NCI-H510A treated with DMSO at 0.1 percent for 48 hours (cell line): ENCODE measurements at places on chromosomes 7 and 10.

DNA sequence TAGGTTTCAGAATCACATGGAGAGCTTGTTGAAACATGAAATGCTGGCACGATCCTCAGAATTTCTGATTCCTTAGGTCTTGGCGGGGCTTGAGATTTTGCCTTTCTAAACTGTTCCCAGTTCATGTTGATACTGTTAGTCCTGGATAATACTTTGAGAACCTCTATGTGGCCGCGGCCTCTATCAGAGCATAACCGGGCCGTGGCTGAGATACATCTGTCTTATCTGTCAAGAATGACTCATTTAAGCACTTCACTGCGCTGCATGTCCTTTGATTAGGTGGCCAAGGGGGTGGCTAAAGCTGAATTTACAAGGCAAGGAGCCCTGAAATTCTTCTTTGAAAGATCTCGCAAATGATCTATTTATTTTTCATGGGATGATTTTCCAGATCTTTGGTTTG, 66.9 kb downstream of the GALNT17 start:
- no peak for DNase-seq

DNA sequence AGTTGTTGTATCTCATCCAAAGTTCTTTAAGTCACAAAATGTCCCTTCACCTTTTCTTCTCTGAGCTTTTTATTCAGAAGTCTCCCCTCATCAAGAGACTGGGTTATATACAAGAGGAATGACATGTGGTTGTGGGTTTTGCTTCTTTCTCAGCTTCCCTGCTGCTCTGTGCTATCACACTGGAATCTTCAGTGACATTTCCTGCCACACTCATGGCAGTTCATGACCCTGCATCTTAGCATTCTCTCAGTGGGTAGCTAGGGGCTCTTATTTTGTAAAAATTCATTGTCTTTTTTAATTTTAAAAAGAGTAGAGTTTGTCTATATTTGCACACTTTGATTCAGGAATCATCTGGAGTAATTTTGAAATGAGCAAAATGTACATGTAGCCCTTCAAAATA, 236.9 kb upstream of the TMEM229A start:
- DNase-seq = no peak

DNA sequence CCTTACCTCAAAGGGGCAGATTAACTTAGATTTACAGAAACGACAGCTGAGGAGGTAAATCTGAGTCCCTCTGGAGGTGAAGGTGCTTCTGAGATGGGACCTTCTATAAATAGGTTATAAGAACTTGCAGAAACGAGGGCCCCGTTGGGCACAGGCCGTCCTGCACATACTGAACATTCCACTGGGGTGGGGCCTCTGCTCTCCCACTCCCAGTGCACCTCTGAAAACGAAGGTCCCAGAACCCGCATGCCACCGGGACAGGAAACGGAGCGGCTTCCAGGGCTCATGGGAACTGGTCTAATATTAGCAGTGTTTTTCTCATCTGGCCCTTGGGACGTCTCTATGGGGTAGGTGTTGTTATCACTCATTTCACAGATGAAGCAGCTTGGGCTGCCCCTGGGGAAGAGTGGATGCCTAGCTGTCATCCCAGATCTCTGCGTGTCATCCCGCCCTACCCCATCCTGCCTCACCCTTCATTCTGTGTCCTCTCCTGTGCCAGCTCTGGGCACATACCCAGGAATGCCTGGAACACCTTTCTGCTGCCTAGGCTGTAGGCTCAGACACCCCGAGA, 19.6 kb downstream of the C10orf62 start:
- no peak for DNase-seq

- no peak for DNase-seq
These were observed 715.7 kb upstream of the SORCS1 start for GRCh38 chr10:107880185-107880584.

- DNase-seq = no peak
These were observed 23.3 kb upstream of the RHOBTB1 start for GRCh38 chr10:60967260-60967659.

DNA sequence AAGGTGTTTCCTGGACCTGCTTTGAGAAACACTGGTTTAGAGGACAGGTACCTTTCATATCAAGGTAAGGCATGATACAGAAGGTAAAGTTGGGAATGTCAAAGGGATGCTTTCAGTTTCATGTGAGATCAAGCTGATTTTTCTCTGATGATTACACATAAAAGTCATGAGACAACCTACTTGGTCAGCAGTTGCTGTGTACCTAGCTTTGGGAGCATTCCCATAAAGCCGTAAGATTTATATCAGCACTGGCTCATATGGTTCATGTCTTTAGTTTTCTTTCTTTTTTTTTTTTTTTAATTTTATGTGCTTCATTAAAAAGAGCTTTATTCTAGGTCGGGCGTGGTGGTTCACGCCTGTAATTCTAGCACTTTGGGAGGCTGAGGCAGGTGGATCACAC, 265.3 kb upstream of the LRGUK start:
- DNase-seq = no peak

DNA sequence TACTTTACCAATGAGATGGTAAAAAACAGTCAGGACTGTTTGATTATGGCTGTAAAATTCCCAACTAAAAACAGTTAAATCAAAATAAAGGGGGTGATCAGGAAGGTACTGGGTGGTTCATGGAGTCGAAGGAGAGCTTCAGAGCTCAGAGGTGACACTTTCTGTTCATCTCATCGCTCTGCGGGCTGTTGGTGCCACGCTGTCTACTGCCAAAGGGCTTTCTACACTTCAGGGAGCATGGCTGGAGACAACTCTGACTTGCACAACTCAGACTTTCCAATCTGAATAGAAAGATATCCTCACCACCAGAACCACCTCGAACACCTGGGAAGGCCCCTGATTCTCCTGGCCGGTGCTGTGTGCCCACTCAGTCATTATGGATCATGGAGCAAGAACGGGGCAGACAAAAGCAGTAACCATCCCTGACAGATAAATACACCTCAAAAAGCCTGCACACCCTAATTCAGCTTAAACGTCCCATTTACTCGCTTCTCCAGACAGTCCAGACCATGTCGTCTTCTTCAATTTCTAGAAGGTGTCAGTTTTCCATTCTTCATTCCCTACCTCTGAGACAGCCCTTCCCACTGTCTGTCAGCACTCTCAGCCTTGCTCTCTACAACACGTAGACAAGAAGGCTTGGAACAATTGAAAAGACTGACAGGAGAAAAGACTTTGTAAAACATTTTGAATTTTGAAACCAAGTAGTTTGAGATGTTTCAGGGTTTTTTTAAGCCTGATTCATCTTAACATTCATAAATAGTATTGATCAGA, 348.7 kb upstream of the NFE2L3 start:
- no peak for DNase-seq

GRCh38 chr10:75165684-75166622, 44.6 kb upstream of the VDAC2 start:
- DNase-seq = no peak

- DNase-seq = no peak
These were observed 497.5 kb downstream of the PHTF2 start for GRCh38 chr7:78296046-78296597.

DNA sequence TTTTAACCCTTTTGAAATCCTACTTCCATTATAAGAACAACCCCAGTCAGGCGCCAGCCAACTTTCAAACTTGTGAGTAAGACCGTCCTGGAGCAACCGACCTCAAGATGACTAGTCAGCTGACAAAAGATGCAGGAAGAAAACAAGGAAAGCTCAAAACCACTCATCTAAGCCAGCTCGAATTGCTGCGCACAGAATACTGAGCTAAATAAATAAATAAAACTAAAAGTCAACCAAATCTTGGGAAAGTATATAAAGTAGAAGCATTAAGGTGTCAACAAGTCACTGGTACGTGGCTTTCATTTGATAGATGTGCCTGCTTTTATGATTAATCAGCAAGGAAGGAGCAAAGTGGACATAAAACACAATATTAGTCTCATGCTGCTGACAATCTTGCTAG, 1269.8 kb downstream of the XPNPEP1 start:
- DNase-seq = no peak

DNA sequence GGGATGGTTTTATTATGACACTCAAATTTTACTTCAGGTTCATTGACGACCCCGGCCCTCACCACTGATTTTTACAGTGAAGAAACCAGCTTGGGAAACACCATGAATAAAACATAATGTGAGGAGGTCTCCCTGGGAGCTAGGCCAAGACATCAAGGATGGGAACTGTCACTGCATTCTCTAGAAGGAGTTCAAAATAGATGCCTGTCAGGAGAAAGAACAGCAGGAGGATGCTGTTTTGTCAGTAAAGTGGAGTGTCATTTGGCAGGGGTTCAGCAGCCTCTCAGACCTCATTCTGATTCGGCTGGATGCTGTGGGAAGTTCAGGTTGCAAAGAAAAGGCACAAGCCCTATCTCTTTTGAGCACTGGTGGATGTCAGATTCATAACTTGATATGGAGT, 360.3 kb upstream of the C7orf33 start:
- DNase-seq = no peak

GRCh38 chr7:17781491-17782215, 158.6 kb downstream of the SNX13 start:
- DNase-seq = no peak

DNA sequence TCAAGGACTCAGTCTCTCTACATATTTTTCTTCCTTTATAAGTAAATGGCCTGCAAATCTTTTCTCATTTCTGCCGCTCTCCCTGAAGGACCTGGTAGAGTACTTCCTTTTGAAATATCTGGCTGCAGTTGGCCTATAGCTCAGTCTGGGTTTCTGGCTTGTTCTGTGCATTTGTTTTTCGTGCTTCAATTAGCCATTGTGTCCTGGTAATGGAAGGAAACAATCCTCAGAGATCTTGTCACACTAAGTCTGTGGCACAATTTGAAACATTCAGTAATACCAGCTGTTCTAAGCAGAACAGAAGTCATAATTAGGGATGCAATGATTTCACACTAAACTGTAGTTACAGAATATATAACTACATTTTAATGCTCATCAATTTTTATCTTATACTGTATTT, 545.0 kb downstream of the NRG3 start:
- no peak for DNase-seq

GRCh38 chr7:135792363-135792668, 43.7 kb upstream of the FAM180A start:
- DNase-seq = no peak

DNA sequence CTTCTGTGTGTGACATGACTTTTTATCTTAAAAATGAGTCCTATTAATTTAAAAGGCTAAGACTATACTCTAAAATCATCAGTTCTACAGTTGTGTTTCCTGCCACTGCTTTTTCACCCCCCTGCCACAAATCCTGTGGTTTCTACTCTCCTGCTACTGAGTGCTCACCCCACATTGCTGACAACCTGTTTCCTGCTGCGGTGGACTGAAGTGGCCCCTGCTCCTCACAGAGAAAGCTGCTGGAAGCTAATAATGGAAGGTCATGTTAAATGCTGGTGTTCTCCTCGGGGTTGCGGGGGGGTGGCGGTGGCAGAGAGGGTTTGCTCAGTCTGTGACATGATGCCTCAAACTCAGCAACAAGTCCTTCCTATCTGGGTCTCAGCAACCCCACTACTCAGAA, 113.2 kb upstream of the INHBA start:
- no peak for DNase-seq

GRCh38 chr7:103857435-103857834, 132.0 kb downstream of the RELN start:
- DNase-seq = peak; percentile 87

DNA sequence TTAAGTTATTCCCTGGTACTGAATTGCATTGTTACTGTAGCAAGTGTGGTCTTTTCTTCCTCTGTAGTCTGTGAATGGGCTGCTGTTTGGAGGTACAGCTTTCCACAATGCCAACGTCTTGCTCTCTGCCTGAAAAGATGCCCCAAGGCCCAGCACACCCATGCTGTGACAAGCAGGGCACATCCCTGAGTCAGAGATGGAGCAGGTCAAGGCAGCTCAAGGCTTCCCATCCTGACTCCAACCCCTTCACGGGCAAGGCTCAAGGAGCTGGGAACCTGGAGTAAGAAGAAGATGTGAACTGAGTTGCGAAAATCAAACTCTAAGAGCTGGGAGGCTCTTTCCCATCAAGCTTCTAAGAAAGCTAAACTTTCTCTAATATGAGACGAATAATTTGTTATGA, 27.2 kb downstream of the SVIL start:
- DNase-seq = no peak

DNA sequence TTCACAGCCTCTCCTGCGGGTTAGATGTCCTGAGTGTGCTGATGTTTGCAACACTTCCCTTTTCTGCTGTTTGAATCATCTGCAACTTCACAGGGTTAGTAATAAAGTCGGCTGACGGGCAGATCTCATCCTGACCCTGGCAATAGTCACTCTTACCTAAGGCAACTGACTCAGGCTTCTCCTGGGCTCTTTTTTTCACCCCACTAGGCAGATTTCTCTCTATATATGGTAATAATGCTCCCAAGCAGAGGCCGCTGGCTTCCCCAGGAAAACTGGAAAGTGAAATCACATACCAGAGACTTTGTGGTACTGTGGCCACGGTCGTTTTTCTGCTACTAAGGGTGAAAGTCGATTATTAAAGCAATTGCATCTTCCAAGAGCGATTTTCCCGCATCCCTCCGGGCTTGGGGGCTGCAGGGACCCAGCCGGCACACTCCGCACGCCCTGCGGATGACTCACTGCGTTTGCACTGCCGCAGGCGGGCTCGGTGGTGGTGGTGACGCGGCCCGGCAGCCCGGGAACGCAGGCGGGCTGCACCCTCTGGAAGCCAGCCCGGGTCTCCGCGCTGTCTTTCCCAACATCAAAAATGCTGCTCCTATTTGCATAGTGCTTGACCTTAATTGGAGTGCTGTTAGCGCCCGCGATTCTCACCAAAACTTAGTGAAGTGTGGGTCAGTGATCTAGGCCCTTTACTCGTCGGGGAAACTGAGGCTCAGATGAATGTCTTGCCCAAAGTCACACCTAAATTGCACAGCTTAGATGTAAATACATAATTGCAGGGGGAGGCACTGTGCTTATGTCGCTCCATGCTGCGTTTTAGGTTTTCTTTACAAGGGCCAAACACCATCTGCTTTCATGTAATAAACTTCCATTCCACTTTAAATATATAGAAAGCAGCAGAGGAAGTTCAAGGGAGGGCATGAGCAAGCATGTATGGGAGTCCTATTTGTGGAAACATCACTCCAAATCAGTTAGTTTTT, 47.6 kb upstream of the ITGB1 start:
- peak; percentile 10 for DNase-seq

GRCh38 chr10:18400201-18400905, 251.0 kb downstream of the NSUN6 start:
- peak; percentile 26 for DNase-seq

- no peak for DNase-seq
These were observed 46.3 kb downstream of the EGFR start for GRCh38 chr7:55065079-55065478.

DNA sequence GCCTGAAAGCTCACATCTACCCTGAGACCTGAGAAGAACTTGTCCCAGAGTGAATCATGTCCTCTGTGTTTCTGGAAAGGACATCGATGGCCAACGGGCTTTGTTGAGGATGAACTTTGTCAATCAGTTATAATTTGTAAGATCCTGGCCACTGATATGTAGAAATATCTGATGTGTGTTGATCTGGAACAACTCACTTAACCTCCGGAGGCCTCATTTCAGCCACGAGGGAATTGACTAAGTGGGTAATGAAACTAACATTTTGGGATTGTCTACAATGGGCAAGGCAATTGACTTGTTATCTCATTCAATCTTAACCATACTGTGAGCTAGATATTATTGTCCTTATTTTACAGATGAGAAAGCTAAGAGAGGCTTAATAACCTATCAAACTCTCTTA, 468.1 kb upstream of the NRP1 start:
- no peak for DNase-seq

- DNase-seq = no peak
These were observed 417.9 kb downstream of the AUTS2 start for GRCh38 chr7:70016044-70016770.

GRCh38 chr7:25288556-25289307, 60.4 kb upstream of the NPVF start:
- DNase-seq = no peak
